ENCODE measurements at places on chromosomes 16 and 17.

- no peak for DNase-seq
Measured at GRCh38 chr16:46739934-46740333, 8.2 kb downstream of the MYLK3 start.

DNA sequence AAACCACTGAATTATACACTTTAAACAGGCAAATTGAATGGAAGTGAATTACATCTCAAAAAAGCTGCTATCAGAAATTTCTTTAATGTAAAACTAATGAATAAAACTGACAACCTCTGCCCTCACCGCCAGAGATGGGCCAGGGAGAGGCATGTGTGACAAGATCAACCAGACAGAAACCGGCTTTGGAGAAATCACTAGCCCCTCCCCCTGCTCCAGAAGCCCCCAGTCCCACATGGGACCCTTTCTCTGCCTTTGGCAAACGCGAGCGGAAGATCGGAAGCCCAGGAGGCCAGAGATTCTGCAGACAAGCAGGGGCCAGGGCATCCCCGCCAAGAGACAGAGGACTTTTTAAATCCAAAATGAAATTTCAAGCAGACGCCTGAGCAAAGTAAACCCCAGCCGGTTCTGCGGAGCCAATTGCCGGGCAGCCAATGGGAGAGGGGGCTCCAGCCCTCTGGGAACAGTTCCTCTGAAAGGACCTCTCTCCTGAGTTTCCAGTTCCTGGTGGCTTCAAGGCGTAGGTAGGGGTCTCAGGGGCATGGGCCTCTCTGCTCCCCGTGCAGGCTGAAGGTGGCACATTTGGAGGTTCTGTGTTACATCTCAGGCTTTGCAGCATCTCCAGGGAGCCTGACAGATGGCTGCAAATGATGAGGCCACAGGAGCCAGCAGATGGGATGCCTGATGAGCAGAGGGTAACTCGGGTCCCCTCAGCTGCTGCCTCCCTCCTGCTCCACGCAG is 118.1 kb downstream of the GSG1L start:
- no peak for DNase-seq

DNA sequence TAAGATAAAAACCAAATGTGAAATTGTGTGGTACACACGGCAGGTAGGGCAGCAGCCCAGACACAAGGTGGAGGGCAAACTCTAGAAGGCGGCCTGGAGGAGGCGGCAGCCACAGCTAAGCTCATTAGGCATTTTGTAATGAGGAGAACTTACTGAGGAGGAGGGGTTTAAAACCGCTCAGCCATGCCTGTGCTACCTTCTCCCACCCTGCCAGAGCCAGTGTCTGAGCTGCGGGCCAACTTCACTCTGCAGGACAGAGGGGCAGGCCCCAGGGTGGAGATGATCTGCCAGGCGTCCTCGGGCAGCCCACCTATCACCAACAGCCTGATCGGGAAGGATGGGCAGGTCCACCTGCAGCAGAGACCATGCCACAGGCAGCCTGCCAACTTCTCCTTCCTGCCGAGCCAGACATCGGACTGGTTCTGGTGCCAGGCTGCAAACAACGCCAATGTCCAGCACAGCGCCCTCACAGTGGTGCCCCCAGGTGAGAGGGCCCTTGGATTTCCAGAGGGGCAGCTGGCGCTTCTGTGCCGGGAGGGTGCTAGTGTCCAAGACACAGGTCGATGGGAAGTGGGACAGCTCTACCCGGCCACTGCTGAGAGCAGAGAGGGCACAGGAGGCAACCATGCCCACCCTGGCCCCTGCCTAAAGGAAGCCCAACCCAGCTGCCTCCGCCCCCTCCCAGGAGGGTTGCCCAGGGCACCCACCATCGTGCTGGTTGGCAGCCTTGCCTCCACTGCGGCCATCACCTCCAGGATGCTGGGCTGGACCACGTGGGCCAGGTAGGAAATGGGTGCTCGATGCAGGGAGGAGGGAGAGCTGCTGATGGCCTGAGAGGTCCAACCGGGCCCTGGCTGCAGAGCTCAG is 4.3 kb upstream of the SYNGR2 start:
- no peak for DNase-seq

GRCh38 chr17:2444382-2444781 is 43.5 kb upstream of the MNT start:
- DNase-seq, result no peak

DNA sequence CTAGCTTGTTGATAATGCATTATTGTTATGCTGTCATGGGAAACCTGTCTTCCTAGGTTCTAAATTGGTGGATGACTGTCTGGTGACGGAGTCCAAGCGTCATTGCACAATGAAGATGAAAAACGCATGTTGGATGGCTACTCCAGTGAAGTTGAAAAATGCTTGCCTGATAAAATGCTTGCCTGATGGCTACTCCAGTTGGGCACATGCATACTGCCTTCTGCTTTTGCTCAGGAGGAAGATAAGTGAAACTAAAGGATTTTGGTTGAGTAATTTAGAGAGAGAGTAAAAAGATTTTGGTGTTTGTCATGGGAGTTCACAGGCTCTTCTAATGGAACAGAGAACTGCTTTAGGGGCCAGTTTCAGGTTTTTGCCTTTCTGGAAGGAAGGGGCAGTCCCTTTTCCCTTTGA is 118.6 kb downstream of the PRKCA start:
- peak; percentile 29 for DNase-seq

GRCh38 chr16:83804366-83804765 is 3.4 kb upstream of the HSBP1 start:
- DNase-seq, result no peak

DNA sequence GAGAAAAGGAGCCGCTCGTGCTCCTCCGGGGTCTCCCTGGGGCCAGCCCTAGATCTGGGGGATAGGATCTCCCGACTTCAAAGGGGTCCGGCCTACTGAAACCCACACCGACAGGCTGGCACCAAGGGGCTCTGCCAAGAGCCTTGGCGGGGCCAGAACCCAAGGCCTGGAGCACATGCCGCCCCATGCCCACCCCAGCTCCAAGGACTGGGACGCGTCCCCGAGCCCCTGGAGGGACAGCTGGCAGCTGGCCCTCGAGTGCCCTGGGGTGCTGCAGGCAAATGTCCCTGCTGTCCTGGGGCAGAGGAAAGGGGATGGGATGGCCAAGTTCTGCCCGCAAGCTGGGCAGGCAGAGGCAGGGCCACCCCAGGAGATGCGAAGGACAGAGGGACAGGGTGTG is 31.8 kb upstream of the ZFPM1 start:
- no peak for DNase-seq

- no peak for DNase-seq
Measured at GRCh38 chr17:381516-381915, 28.9 kb upstream of the RPH3AL start.

DNA sequence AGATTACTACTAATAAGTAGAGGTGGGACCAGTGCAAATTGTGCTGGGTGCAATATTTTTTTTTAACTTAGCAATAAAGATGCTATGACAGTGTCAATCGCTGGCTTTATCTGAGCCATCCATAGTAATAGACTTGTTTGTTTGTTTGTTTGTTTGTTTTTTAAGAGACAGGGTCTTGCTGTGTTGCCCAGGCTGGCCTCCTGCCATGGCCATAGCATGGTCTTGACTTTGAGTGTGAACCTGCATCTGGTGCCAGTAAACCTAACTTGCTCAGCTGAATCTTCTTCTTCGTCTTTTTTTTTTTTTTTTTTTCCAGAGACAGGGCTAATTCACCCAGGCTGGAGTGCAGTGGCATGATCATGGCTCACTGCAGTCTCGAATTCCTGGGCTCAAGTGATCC is 46.6 kb downstream of the ZNRF1 start:
- DNase-seq, result no peak

DNA sequence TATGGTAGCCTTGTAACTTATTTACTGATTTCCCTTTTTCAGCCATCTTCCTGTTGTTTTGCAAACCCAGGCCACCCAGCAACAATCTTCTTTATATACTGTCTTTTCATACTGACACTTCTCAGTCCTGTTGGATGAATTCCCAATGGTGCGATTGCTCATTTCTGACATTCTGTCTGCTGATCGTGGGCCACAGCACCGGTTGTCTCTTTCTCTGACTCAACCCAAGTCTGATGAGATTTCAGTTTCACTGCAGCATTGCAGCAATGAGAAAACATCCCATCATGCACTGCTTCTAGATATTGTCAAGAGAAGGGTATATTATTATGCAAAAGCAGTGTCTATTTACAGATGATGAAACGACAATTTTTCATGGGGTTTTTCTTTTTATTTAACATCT is 349.2 kb upstream of the HSBP1 start:
- DNase-seq, result peak; percentile 50

DNA sequence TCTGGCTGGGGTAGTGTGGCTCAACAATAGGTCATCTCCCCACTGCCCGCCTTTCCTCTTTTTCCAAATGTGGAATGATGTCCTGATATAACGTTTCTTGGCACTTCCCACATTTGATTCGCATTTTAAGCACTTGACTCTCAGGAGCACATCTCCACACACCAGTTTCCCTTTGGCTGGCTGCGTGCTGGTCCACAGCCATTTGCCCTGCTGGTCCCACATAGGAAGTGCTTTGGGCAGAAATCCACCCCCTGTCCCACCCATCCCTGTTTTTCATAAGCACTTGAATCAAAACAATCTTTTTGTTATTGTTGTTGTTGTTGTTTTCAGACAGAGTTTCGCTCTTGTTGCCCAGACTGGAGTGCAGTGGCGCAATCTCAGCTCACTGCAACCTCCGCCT is 24.0 kb upstream of the TNFRSF13B start:
- no peak for DNase-seq

DNA sequence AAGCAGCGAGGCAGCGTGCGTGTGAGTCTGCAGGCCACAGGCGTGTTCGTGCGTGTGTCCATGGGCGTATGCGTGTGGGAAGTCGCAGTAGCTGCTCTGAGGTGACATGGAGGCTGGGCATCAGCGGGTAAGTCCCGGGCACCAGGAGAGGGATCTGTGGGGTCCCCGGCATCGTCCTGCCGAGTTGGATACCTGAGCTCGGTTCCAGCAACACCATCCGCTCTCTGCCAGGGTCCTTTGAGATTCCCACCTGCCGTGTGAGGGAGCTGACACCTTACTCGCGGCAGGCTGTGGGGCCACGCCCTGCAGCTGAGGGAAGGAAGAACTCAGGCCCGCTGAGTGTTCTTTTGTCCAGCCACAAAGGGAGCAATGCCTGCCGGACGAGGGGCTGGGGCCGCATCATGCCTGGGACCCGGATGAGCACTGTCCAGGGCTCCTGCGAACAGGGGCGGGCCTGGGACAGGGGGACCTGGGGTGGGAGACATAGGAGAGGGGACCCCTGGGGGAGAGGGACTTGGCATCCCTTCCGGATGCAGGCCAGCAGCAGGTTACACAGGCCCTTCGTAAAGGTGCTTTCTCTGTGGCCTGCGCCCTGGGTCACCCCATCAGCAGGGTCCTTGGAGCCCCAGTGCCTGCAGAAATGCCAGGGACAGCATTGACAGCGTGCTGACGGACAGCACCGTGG is 5.0 kb upstream of the SNAI3 start:
- no peak for DNase-seq

- DNase-seq, result no peak
Measured at GRCh38 chr17:57908278-57908677, 46.9 kb downstream of the CUEDC1 start.

- no peak for DNase-seq
Measured at GRCh38 chr16:8851761-8852403, 16.9 kb downstream of the CARHSP1 start.

DNA sequence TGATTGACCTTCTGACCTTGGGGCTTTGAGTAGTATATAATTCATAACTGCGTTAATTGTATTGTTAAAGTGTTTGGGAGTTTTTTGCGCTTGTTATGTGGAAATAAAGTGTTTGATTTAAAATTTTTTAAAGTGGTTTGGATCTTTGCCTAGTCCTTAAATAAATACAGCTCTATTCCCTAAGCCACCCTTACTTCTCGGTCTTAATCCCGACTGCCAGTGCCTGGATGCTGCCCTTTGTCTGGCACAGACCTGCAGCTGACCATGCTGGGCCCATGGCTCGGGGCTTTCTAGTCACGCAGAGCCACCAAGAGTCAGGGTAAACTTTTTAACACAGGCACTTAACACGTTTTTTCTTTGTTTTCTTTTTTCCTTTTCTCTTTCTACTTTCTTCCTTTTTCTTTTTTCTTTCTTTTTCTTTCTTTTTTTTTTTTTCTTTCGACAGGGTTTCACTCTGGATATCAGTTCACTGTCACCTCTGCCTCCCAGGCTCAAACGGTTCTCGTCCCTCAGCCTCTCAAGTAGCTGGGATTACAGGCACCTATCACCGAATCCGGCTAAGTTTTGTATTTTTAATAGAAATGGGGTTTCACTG is 19.6 kb upstream of the SLC5A11 start:
- no peak for DNase-seq

DNA sequence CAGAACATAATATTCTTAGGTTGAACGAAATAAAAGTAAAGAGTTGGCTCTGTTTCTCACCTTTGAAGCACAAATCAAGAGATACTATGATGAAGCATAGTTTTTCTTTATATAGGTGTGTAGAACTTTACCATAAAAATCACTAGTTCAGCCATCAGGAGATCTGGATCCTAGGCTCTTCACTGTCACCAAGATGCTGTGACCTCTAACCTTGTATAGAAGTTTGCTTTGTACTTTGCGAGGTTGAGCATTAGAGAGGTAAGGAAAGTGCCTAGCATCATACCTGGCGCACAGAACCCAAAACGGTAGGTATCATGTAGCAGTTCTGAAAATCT is 553 bp upstream of the CDC6 start:
- DNase-seq, result no peak

DNA sequence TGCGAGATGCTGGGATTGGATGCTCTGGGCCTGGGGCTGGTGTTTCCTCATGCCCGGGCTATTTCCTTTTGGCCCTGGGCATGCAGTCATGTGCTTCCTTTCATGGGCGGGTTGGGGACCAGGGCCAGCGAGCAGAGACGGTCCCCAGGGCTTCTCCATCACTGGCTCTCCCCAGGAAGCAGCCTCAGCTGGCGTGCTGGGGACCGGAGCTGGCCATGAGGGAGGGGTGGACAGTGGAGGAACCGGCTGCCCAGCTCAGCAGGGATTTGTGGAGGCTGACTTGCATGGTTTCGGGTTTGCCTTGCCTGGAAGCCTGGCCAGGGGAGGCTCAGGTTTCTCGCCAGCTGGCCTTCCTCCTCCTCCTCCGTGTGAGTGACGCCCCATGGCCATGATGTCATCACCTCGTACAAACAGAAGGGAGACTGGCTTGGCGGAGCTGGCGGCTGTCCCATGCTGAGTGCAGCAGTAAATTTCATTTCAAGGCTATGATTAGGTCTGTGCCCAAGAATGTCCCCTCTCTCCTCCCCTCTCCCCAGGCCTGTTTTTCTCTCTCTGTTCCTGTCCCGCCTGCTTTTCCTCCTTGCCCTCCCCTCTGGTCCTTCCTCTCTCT is 8.9 kb upstream of the TIMP2 start:
- DNase-seq, result no peak

DNA sequence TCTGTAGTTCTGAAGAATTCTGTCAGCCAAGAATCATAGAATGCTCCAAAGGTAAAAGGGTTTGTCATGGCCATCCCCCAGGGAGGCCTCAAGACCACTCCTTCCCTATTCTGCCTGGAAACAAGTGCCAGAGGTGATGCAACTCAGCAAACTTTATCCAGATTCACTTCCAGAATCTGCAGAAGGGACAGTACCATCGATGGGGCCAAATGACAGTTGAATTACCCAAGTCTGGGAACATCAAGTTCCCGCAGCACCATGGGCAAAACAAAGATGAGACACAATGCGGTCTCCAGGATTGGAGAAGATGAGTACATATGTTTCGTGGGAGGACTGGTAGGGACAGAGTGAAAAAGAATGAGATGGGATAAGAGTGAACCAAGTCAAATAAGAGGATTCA is 13.7 kb upstream of the TAT start:
- no peak for DNase-seq

- DNase-seq, result no peak
Measured at GRCh38 chr16:23131436-23131835, 17.8 kb downstream of the USP31 start.
